ENCODE measurements at places on chromosomes 7 and 10.

DNA sequence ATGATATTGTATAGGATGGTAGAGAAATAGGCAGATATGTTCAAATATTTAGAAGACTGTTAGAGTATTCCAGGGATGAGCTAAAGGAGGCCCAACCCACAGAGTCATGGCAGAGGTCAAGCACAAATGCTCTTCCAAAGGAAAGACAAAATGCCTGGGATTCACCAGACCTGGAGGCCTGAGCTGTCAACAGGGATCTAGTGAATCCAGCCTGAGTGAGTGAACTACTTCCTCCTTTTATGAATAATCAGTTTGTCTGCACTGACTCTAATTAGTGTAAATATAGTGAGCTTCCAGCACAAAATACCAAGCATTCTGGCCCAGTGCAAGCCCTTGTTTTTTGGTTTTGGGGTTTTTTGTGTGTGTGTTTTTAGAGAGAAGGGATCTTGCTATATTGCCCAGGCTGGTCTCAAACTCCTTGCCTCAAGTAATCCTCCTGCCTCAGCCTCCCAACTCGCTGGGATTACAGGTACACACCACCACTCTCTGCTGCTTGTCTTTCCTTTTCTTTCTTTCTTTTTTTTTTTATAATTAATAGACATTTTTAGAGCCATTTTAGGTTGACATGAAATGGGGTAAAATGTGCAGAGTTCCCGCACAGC lies 244.4 kb downstream of the SKIDA1 start:
- peaks cover 22% of the 10 kb centered on the region for H3K27me3 ChIP-seq
- H3K4me1 ChIP-seq, result no peaks in the 10 kb centered on the region
- no peak for DNase-seq
- H3K4me3 ChIP-seq, result no peak overlapping the region

DNA sequence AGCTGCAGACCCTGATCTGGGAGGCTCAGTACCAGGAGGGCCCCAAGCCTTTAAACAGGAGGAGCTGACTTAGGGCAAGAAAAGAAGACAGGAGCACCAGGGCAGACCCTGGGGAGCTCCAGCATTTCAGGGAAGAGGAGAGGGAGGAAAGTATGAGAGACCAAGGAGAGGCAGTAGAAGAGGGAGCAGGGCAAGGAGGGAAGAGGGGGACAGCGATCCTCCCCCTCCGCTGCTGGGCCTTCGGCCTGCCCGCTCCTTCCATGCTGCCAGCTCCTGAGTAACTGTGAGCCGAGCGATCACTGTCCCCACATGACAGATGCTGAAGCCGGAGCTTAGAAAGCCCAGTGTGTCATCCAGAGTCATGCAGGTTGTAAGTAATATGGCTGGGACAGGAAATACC lies 65.9 kb downstream of the ALOX5 start:
- no peak overlapping the region for H3K4me3 ChIP-seq
- H3K27ac ChIP-seq, result no peak overlapping the region
- H3K36me3 ChIP-seq, result peaks cover 6% of the 10 kb centered on the region
- no peaks in the 10 kb centered on the region for H3K4me1 ChIP-seq
- DNase-seq, result no peak

GRCh38 chr10:3412071-3412582 lies 239.5 kb upstream of the PITRM1 start:
- no peaks in the 10 kb centered on the region for H3K36me3 ChIP-seq
- DNase-seq, result no peak
- H3K27me3 ChIP-seq, result peaks cover 8% of the 10 kb centered on the region
- no peak overlapping the region for H3K4me3 ChIP-seq

DNA sequence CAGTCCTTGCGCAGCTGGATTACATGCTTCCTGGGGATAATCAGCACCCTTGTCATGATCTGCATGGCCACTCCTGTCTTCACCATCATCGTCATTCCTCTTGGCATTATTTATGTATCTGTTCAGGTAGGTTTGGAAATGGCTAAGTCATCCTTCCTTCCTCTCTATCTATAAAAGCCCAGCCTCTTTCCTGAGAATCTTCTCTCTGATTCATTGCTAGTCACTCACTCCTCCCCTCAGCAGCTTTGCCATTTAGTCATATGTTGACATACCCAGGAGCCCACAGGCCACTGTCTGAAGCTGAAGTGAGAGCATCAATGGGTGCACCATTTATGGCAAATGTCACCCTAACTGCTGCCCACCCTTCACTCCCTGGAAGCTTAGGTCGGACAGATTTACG lies 52.0 kb downstream of the ABCC2 start:
- no peak overlapping the region for H3K4me3 ChIP-seq
- DNase-seq, result no peak
- peaks cover 6% of the 10 kb centered on the region for H3K4me1 ChIP-seq
- no peak overlapping the region for H3K27ac ChIP-seq
- no peaks in the 10 kb centered on the region for H3K27me3 ChIP-seq

GRCh38 chr7:142782922-142783900 lies 12.4 kb downstream of the PRSS2 start:
- H3K4me1 ChIP-seq, result peaks cover 9% of the 10 kb centered on the region
- peak; percentile 59 for DNase-seq
- peaks cover 31% of the 10 kb centered on the region for H3K36me3 ChIP-seq
- no peaks in the 10 kb centered on the region for H3K27me3 ChIP-seq
- peak overlapping the region; percentile 29 for H3K27ac ChIP-seq

DNA sequence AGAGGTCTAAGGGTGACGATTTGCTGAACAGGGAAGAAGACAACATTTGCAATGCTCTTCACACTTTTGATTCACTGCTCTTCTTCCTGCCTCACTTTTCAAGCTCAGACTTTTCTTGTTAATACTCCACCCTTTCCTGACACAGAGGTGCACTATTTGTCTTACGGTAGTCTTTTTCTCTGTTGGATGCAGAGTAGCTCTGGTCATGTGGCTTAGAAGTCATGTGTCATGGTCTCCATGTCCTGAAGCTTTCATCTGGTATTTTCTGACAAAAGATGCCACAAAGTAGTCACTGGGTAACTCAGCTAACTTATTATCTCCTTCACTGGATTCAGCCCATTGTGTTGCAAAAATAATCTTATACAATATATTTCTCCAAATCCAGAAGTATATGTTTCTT lies 149.1 kb downstream of the TFEC start:
- no peaks in the 10 kb centered on the region for H3K4me1 ChIP-seq
- no peak overlapping the region for H3K4me3 ChIP-seq
- no peaks in the 10 kb centered on the region for H3K36me3 ChIP-seq
- H3K27ac ChIP-seq, result no peak overlapping the region

DNA sequence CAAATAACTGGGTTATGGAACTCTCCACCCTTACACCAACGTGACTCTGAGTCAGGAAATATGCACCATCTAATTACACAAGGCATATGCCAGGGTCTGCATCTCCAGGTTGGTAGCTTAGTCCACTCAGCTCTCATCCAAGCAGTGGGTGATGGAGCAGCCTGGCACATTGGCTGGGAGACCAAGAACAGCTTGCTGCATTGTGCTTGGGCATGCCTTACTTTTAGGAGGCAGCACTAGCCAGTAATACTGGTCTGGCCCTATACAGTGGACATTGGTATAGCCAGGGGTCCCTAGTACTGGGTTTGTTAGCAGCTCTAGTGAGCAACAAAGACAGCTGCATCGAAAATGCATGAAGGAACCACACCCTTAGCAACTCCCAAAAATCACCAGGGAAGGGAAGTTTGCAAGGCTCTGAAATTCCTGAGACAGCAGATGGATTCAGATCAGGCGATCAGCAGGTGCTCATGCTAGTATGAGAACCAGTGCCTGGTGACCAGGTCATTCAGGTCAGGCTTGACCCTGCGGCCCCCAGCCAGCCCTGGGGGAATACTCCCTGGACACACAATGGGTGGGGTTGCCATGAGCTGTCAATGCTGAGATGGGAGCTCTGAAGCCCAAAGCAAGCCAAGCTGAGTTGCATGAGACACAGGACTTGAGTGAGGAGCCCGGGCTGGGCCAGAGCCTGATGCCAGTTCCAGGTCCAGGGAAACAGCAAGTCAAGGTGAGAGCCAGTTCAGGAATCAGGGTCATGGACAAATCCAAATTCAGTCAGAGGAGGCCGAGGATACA lies 217.9 kb upstream of the ZMIZ1 start:
- no peak overlapping the region for H3K27ac ChIP-seq
- no peak for DNase-seq
- H3K27me3 ChIP-seq, result peaks cover 13% of the 10 kb centered on the region
- H3K4me1 ChIP-seq, result no peaks in the 10 kb centered on the region
- peaks cover 7% of the 10 kb centered on the region for H3K36me3 ChIP-seq

- no peaks in the 10 kb centered on the region for H3K27me3 ChIP-seq
- H3K36me3 ChIP-seq, result no peaks in the 10 kb centered on the region
- no peak for DNase-seq
- H3K4me3 ChIP-seq, result no peak overlapping the region
- H3K27ac ChIP-seq, result no peak overlapping the region
Measured at GRCh38 chr10:24027107-24027506, 181.8 kb upstream of the KIAA1217 start.

GRCh38 chr10:110850099-110850498 lies 21.6 kb upstream of the PDCD4 start:
- peaks cover 11% of the 10 kb centered on the region for H3K36me3 ChIP-seq
- H3K4me1 ChIP-seq, result peaks cover 86% of the 10 kb centered on the region
- no peak for DNase-seq
- H3K27ac ChIP-seq, result peak overlapping the region; percentile 75

- no peak overlapping the region for H3K4me3 ChIP-seq
- no peak for DNase-seq
- H3K36me3 ChIP-seq, result peaks cover 13% of the 10 kb centered on the region
- no peaks in the 10 kb centered on the region for H3K27me3 ChIP-seq
- peaks cover 88% of the 10 kb centered on the region for H3K4me1 ChIP-seq
Measured at GRCh38 chr10:110861930-110862649, 9.6 kb upstream of the PDCD4 start.

- no peaks in the 10 kb centered on the region for H3K4me1 ChIP-seq
- H3K27me3 ChIP-seq, result no peaks in the 10 kb centered on the region
- no peak for DNase-seq
- H3K27ac ChIP-seq, result no peak overlapping the region
- no peaks in the 10 kb centered on the region for H3K36me3 ChIP-seq
Measured at GRCh38 chr10:131698986-131699385, 201.8 kb upstream of the PPP2R2D start.

GRCh38 chr7:157501581-157501980 lies 164.8 kb downstream of the DNAJB6 start:
- H3K4me1 ChIP-seq, result peaks cover 25% of the 10 kb centered on the region
- H3K27me3 ChIP-seq, result peaks cover 10% of the 10 kb centered on the region
- DNase-seq, result no peak
- no peak overlapping the region for H3K4me3 ChIP-seq
- peaks cover 6% of the 10 kb centered on the region for H3K36me3 ChIP-seq

- no peaks in the 10 kb centered on the region for H3K36me3 ChIP-seq
- no peak for DNase-seq
- no peak overlapping the region for H3K27ac ChIP-seq
Measured at GRCh38 chr10:47339759-47340607, 8.2 kb upstream of the RBP3 start.

DNA sequence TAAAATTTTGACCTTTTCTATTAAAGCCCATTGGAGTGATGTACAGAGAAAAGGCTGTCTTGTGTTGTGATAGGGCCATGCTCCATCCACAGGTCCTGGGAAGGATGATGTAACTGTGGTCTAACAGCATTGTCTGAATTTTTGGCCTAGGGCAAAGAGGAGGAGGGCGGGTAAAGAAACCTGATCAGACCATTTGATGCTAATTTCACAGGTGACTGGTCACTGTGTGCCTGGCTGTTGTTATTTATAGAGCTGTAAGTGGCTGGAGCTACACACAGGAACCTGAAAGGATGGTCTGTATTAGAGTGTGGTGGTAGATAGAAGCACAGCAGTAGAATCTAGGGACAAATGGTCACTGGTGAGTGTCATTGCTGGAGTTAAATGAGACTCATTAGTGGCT lies 182.1 kb downstream of the AUTS2 start:
- H3K27ac ChIP-seq, result no peak overlapping the region
- DNase-seq, result no peak
- no peaks in the 10 kb centered on the region for H3K4me1 ChIP-seq
- H3K36me3 ChIP-seq, result peaks cover 3% of the 10 kb centered on the region

DNA sequence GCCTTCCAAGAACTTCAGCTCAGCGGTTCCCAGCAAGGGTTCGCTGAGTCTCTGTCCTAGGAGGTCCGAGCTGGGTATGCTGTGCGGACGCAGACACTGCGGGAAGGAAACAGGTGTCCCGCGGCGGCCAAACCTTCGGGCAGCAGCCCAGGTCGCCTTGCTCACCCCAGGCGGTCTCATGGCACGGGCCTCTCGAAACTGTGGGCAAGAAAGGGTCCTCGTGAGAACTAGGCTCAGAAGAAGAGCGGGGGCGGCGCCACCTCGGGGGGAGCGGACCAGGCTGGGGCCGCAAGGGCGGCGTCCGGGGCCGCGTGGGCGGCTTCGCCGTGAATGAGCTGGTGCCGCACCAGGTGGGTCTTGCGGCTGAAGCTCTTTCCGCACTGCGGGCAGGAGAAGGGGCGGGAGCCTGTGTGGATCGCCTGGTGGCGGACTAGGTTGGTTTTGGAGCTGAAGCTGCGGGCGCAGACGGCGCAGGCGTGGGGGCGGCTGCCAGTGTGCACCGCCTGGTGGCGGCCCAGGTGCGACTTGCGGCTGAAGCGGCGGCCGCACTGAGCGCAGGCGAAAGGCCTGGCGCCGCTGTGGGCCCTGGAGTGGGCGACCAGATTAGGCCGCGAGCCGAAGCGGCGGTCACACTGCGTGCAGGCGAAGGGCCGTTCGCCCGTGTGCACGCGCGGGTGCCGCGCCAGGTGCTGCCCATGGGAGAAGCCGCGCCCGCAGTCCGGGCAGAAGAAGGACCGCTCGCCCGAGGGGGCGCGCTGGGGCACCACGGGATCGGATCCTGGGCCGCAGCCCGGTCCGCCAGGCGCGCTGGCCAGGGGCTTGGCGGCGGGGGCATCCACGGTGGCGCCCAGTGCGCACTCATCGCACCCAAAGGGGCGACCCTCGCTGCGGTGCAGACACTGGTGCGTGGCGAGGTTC lies 8.6 kb downstream of the ZNF467 start:
- H3K36me3 ChIP-seq, result peaks cover 2% of the 10 kb centered on the region
- H3K27ac ChIP-seq, result no peak overlapping the region
- no peak overlapping the region for H3K4me3 ChIP-seq
- no peaks in the 10 kb centered on the region for H3K4me1 ChIP-seq

DNA sequence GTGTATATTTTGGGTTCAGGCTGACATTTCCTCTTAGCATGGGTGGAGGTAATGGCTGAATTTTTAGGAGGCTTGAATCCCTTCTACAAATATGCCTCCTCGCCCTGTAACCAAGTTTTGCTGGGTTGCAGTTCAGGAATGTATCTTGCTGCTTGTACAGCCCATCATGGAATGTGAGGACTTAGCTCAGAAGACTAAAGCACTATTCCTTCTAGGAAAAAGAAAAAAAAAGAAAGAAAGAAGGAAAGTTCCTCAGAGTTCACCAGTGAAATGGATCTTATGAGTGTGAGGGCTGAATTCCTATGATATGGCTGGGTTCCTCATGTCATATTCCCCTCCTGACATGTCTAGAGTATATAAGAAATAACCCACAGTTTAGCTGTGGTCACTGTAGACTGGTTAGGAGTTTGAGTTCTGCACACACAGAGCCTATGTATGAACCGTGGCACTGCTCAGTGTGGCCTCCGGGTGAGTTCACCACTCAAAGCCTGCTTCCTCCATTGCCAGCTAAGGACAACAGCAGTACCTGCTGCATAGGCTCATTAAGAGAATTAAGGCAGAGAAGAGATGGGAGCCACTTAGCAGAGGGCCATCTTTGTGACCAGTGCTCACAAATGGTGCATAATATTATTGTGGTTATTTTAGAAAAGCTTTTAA lies 114.0 kb downstream of the TACC2 start:
- H3K27me3 ChIP-seq, result no peaks in the 10 kb centered on the region
- H3K36me3 ChIP-seq, result no peaks in the 10 kb centered on the region
- no peaks in the 10 kb centered on the region for H3K4me1 ChIP-seq
- DNase-seq, result no peak
- no peak overlapping the region for H3K27ac ChIP-seq

Data from central memory CD8-positive, alpha-beta T cell (primary cell).